ENCODE measurements at places on chromosomes 4 and X.

GRCh38 chr4:126708716-126709115 is 924.0 kb upstream of the INTU start:
- DNase-seq, result no peak

GRCh38 chr4:173046818-173047217 is 121.8 kb upstream of the GALNT7 start:
- DNase-seq, result peak; percentile 78

DNA sequence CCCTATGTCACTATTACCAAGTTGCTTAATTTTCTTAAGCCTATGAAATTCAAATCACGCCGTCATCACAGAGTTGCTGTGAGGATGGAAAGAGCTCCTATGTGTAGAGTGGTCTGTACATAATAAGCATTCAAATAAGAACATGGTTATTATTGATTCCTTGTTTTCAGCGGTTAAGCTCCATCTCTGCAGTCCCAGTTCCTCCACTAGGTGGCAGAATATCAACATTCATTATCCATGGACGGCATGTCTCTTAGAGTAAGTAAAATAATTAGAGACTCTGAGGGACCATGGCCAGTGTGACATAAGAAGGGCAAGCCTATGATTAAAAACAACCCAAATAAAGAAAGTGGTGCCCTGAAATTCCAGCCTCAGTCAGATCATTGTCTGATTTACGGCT is 132.5 kb upstream of the NHS start:
- no peak for DNase-seq

DNA sequence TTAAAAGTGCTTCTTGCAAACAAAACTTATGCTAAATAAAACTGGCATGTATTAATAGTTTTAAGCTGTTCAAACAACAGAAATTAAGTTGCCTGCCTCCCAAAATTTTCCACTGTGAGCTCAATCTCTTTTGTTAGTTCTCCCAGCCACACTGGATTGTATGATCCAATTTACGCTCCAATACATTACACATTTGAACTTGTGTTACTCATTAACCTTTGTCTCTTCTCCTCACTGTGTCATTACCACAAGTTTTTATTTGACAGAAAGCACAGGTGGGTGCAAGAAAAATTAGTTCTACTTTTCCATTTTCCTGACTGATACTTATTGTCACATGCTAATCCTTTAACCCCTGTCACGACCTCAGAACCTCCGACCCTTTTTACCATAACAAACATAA is 55.5 kb downstream of the SHISA3 start:
- no peak for DNase-seq

- no peak for DNase-seq
Measured at GRCh38 chr4:163591614-163592020, 97.1 kb downstream of the TMA16 start.

DNA sequence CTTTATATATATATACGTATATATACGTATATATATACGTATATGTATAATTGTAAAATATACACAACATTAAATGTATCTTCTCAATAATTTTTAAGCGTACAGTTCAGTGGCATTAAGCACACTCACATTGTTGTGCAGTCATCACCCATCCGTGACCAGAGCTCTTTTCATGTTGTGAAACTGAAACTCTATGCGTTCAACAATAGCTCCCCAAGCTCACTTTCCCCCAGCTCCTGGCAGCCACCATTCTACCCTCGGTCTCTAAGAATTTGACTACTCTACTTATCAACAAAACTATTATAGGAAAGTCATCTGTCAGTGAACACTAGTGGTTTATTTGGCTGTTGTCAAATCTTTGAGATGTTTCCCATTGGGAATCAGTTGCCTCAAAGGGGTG is 621.8 kb upstream of the GALNT7 start:
- no peak for DNase-seq

DNA sequence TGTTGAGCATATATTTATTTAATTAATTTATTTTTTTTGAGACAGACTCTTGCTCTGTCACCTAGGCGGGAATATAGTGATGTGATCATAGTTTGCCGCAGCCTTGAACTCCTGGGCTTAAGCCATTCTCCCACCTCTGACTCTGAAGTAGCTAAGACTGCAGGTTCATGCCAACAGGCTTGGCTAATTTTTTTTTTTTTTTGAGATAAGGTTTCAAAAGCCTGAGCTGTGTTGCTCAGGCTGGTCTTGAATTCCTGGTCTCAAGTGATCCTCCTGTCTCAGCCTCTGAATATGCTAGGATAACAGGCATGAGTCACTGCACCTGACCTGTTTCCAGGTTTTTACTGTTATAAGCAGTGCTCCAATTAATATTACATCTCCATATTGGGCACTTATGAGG is 4.8 kb downstream of the ADD1 start:
- DNase-seq, result no peak

DNA sequence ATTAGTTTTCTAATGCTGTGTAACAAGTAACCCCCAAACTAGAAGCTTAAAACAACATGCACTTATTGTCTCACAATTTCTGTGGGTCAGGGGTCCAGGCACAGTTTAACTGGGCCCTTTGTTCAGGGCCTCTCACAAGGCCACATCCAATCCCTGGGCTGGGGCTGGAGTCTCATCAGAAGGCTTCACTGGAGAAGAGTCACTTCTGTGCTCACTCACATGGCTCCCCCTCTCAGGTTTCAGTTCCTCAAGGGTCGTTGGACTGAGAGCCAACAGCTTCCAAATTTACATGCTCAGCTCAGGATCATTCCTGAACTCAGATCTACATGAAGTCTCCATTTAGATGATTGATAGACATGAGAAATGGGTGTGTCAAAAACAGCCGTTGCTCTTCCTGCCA is 77.1 kb downstream of the EVC start:
- no peak for DNase-seq

- no peak for DNase-seq
Measured at GRCh38 chr4:128570387-128570975, 239.0 kb upstream of the JADE1 start.

- no peak for DNase-seq
Measured at GRCh38 chr4:148955564-148956297, 513.5 kb upstream of the NR3C2 start.

DNA sequence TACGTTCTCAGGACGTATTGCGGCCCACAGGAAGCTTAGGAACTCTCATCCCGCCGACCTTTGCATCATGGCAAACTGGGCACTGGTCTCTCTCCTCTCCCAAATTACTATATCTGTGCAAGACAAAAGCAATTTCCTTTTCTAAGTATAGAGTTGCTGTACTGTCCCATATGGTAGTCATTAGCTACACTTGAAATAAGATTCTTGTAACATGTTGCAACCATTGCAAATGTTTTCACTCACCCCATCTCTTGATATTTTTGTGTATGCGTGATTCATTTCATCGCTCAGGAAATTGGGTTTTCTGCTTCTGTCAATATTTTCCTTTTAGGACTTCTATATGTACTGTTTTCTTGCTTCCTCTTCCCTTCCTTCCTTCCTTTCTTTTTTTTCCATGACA is 15.7 kb downstream of the ARMCX6 start:
- DNase-seq, result no peak

DNA sequence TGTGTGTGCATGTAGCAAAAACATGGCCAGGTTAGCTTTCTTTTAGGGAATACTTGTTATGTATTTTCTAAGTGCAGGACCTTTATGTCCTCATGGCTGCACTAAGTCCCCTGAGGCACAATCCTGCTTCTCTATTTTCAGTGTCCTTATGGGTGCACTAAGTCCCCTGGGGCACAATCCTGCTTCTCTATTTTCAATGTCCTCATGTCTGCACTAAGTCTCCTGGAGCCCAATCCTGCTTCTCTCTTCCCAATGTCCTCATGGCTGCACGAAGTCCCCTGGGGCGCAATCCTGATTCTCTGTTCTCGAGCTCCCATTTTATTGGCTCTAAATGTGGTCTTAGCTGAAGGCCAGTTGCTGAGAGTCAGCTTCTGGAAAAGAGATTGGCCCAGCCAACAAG is 49.7 kb upstream of the GPRIN3 start:
- no peak for DNase-seq

DNA sequence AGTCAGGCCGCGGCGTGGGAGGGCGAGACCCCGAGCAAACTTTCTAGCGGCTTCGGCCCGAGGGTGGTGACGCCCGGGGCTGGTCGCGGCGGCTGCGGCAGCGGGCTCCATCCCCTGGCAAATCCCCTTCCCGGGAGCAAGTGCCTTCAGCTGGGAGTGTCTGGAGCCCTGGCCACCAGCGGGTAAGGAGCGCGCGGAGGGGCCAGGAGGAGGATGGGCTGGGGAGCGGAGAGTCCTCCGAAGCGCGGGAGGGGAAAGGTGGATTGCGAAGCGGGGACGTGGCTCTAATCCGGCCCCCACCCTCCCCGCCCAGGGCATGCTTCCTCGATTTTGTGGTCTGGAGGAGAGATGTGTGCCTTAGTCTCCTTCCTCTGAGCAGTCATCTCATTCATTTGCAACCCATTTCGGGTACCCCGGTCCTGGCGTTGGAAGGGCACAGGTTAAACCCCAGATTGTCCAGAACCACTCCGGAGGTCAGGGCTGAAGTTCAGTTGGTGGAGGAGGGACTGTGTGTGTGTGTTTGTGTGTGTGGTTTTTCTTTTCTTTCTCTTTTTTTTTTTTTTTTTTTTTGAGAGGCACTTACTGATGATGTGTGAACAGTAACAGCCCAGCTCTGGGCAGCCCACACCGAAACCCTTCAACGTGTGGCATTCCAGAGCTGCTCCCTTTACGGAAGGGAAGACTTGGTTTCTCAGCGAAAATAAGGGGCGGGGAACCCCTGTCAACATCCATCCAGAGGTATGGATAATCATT is 516 bp downstream of the SGMS2 start:
- no peak for DNase-seq

DNA sequence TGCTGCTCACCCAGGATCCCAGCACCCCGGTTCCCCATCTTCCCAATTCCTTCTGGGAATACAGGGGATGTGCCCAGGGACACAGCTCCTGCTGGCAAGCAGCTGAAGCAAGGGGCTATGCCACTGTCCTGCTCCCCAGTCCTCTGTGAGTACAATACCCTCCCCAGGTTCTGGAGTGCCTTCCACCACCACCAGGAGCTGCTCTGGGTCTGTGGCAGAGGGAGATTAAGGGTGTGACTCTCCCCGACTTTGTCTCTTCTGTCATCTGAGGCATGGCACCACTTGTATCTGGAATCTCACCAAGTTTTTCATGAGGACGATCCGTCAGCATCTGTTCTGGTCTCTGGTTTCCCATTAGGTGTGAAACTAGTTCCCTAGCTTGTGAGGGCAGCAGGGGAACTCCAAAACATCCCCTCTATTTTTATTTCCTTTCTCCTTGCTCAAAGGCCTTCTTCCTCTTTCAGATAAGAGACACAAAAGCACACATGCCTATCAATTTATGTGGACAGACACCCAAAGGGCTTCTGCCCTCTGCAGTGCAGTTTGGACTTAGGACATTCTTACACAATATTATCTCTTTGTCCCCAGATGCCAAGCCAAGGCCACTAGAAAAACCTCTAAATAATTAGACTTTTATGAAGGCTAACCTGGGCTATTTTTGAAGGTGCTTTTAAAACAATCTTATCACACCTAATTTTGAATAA is 26.8 kb downstream of the MGST2 start:
- no peak for DNase-seq

DNA sequence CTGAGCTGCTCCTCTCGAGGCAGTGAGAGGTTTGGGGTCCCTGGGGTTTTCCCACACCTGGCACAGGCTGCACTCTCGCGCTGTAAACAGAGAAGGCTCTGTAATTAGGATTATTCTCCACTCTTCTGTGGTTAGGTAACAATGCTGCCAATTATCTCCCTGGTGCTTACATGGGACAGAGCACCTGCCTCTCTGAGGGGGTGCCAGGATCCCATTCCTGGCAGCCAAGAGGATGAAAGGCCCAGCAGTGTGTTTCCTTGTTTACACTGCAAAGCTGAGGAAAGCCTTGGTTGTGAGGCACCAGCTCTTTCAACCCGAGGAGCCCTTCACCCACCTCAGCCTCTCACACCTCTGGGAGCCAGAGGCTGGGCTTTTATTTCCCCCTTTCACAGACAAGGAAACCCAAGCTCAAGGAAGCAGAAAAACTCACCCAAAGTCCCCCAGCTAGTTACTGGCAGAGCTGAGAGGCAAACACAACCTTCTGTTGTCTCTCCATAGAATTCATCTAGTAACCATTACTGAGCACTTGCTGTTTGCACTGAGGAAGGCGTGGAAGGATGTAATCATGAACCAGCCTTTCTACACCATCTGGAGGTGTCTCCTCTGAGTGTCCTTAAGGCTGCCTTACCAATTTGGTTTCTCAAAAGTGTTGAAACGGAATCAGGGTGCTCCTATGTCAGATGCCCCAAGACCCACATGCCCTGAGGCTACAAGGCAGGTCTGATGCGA is 39.7 kb upstream of the PROM1 start:
- peak; percentile 95 for DNase-seq

GRCh38 chr4:172809319-172809718 is 359.3 kb upstream of the GALNT7 start:
- no peak for DNase-seq

DNA sequence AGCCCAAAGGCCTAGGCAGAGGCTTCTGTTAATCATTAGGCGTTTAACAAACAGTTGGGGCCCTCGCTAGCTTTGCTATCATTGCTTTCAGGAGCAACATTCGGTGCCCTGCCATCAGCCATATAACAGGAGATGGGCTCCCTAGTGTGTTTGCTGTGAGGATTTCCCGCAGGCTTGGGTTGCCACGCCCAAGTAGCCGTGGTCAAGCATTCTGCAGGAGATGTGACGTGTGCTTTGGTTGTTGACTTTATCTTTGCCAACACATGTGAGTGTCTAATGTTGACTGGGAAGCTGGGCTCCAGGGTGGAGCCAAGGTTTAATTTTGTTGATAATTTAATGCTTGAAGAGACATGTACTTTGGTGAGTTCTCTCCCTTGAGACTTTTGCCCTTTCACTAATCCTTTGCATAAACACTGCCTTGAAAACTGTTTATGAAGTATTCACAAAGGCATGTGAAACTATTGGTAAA is 184.6 kb upstream of the KIT start:
- no peak for DNase-seq

DNA sequence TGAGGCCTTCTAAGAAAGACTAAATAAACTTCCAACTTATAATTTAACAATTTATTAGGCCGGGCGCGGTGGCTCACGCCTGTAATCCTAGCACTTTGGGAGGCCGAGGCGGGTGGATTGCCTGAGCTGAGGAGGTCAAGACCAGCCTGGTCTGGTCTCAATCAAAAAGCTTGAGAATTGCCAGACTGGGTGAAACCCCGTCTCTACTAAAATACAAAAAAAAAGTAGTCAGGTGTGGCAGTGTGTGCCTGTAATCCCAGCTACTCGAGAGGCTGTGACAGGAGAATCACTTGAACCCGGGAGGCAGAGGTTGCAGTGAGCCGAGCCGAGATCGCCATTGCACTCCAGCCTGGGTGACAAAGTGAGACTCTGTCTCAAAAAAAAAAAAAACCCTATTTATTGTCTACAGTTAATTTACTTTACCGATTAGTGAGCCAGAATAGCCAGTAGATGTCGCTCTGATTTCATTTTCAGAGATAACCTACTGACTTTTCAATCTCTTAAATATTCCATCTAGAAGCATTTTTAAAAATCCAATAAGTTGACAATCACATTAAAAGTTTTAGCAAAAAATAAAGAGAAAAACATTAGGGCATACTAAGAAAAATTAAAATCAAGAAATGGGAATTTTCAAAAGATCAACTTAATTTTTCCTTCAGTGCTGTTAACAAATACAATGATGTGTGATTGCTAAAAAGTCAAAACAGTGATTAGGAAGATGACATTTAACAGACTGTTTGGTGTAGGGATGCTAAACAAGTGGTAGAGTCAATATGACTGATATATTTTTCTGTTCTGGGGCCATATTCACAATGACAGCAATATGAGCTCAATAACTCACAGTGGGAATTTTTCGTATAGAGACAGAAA is 4.3 kb upstream of the SHROOM3 start:
- peak; percentile 15 for DNase-seq

- no peak for DNase-seq
Measured at GRCh38 chr4:174437324-174437723, 85.0 kb downstream of the HPGD start.

All from NCI-H187 (cell line).